Activated T-cell treated with anti-CD3 and anti-CD28 coated beads, Interleukin-2, amount 50 U/mL, for 24 hours (primary cell): ENCODE measurements at places on chromosomes 5 and 9.
A peak's percentile ranks its signal among the peaks of the same experiment; 100 is the strongest.

DNA sequence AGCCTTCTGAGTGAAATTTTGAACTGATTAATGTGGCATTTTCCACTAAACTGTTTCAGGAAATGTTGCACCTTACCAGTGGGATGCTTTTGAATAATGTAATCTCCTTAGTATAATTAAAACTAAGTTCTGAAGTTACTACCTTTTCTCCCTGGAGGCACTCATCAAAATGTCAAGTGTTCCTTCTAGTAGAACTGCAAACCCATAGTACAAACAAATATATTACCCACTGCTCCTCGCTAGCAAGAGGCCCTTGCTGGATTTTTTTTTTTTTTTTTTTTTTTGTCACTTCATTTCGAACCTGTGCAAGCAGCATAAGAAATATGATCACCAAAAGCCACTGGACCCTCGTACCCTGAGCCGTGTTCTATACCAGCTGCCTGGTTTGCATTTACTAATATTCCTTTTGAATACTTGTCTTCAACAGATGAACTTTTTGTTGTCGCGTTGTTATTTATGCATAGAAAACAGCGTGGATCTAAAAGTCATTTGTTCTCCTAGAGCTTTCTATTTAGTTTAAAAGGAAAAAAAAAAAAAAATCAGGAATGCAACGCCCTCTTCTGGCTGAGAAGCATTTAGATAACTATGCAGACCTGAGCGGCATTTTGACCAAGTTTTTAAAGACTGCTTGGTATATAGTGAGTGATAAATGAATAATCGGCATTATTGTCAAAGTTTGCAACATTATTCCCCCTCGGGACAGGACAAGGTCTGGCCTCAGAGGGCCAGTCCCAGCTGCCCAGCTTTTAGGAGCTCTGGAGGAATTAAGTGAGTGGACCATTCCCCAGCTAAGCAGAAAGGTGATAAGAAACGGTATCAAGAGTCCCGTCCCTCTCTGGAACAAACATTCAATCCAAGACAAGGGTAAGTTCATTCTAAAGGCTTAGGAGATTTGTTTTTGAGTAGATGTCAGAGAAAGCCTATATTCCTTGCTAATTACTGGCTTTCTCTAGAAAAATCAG, 162.5 kb upstream of the KIF2A start:
- DNase-seq, result no peak

GRCh38 chr5:146440870-146441495, 6.2 kb upstream of the TCERG1 start:
- DNase-seq, result no peak

- no peak for DNase-seq
Observed at GRCh38 chr9:3807601-3808000, 281.8 kb upstream of the RFX3 start.

- DNase-seq, result no peak
Observed at GRCh38 chr9:12790001-12790400, 15.2 kb downstream of the LURAP1L start.

DNA sequence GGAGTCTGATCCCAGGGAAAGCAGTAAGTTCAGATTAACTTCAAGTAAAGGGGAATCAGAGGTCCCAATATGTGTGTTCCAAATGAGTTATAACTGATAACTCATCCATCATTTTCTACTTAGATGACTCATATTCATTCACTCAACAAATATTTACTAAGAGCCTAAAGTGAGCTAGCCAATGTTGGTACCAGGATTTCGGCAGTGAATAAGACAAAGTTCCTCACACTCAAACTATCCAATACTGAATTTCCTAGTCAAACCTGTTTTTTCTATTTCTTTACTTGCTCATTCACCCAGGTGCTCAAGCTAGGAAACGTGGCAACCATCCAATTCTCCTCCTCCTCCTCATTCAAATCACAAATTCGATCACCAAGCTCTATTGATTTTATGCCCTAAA, 25.8 kb downstream of the FBXW2 start:
- DNase-seq, result no peak

DNA sequence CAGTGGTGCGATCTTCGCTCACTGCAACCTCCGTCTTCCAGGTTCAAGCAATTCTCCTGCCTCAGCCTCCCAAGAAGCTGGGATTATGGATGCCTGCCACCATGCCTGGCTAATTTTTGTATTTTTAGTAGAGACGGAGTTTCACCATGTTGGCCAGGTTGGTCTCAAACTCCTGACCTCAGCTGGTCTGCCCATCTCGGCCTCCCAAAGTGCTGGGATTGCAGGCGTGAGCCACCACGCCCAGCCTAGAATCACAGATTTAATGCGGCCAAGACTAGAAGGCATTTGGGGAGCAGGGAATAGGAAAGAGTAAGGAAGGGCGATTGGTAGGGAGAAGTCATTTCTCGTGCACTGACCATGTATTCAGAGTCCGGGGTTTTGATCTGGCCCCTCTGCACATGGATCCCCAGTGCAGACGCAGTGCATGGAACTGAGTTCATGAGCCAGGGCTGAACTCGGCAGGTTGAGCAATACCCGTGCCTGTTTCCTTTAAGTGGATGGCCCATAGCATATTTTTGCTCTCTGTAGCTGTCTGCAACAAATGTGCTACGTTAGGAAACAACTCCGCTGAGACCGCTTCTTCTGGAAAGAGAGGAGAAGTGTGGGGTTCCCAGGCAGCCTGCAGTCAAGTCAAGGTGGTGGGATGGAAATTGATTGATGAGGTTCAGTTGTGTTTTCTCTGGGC, 3.4 kb upstream of the HMCN2 start:
- DNase-seq, result no peak

DNA sequence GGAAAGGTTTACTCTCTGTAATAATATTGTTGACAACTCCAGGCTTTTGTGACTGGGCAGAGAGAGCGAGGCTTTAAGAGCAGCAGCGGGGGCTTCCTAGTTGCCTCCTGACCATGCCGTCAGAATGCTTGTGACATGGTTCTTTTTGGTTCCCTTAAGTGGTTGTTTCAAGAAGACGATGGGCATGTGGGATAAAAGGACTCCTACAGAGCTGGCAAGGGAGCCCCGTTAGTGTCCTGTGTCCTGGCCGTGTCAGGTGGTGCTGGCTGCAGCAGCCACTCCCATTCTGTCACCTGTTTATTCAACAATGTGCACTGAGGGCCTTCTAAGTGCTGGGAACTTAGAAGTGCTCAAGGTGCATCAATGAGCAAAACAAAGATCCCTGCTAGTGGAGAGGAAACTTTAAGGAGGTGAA, 19.7 kb downstream of the LCP2 start:
- no peak for DNase-seq

DNA sequence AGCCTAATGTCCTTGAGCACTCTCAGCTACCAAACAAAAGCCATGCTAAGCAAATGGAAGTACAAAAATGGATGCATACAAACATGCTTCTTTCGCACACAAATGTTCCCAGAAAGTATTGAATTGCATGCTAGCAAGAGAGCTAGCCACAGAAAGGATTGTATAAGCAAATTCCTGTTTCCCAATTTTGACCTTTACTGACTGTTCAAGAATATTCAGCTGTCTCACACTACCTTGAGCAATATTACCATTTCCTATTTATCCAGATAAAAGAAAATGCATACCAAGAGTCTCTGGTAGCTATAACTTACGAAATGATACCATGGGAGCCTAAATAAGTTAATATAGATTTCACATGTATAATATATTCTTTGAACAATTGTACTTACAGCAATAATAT, 264.6 kb downstream of the TMEM167A start:
- no peak for DNase-seq

DNA sequence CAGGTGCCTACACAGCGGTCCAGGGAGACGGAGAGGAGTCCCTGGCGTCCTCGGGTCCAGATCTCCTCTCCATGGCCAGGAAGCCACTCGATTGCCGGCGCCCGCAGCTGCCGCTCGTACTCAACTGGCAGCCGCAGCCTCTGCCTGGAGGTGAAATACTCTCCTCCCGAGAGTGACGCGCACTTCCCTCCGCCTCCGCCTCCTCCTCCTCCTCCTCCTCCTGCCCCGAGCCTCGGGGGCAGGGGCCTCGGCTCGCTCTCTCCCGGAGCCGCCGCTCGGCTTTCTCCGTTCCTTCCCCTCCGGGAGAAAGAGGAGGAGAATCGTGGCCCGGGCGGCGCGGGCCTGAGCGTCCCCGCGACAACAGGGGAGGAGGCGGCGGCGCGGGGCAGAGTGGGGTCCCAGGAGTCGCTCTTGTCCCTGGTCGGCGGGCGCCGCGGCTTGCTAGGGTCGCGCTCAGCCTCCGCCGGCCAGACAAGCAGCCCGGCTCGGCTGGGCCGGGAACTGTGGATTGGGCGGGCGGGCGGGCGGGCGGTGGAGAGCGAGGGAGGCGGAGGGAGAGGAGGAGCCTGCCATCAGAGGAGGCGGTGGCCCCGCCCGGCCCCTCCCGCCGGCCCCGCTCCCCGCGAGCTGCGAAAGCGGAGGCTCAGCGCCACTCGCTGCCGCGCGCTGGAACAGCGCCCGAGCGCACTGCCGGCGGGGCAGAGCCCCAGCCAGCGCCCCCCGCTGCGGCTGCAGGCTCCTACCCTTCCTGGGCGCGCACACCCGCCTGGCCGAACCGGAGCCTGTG, at the start of gene CEMIP2:
Gene CEMIP2 (minus strand): TSS at position 126 of the 787 bp plus-strand sequence. CDS start 18,140 bp downstream, outside the sequence.
- peak; percentile 91 for DNase-seq

GRCh38 chr5:139842321-139842720, 46.7 kb downstream of the PSD2 start:
- DNase-seq, result no peak

DNA sequence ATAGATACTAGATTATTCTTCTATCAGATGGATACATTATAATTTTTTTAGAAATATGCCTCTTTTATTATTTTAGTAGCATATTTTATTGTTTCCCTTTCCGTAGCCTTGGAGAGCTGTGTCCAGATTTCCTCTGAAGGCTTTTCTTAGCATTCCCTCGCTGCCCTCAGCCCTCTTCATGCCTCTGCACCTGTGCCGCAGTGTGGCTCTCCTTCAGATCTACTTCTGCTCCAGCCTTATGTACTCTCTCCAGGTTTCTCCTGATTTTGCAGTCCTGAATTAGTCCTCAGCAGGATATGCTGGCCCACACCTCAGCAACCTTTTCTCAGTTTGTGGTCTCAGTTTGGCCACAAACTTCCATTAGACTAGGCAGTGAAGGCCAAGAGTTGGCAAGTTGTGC, 1052.0 kb downstream of the TAF11L14 start:
- DNase-seq, result no peak

DNA sequence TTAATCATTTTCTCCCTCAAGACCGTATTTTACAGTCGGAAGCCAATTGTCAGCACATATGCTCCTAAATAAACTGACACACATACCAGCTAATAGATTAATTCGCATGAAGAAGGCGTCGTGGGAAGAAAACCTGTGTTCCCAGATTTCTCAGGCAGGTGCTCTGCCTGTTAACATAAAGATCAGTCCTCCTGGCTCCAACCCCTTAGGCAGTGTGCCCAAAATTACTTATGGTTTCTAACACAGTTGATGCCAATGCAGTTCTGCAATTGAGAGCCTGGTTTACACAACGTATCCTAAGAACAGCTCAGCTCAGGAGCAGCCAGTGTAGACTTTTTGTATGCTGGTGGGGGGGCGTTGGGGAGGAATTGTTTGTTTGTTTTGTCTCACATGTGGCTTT, 208.3 kb downstream of the ENC1 start:
- no peak for DNase-seq
